ENCODE measurements at places on chromosomes 12 and 14.

- DNase-seq: no peak
Measured at GRCh38 chr14:67317822-67318221, 41.8 kb downstream of the ATP6V1D start.

GRCh38 chr14:98946940-98947339 lies 325.1 kb downstream of the BCL11B start:
- no peak for DNase-seq

DNA sequence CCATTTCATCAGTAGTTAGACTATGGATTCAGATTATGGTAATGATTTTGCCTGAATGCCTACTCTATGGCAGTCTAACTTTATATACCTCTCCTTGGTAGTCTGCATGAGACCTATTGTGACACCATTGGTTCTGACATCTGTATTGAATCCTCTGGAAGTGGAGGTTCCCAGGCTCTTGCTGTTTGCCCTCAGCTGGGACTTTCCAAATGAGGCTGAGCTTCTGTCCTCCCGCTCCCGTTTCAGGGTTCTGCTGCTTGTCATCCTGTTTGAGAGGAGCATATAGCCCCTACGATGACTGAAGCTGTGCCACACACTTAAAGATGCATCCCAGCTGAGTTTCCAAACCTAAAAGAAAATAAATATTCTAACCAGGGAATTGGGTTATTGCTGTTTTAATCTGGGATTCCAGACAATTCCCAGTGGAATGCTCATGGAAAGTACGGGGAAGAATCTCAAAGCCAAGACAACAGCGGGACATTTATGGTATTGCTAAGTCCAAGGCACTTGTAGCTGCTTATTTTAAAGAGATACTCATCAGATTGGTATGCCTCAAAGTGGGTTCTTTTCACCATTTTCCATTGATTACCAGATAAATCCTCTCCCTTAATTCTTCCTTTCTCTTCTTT lies 105.9 kb downstream of the ETV6 start:
- no peak for DNase-seq

DNA sequence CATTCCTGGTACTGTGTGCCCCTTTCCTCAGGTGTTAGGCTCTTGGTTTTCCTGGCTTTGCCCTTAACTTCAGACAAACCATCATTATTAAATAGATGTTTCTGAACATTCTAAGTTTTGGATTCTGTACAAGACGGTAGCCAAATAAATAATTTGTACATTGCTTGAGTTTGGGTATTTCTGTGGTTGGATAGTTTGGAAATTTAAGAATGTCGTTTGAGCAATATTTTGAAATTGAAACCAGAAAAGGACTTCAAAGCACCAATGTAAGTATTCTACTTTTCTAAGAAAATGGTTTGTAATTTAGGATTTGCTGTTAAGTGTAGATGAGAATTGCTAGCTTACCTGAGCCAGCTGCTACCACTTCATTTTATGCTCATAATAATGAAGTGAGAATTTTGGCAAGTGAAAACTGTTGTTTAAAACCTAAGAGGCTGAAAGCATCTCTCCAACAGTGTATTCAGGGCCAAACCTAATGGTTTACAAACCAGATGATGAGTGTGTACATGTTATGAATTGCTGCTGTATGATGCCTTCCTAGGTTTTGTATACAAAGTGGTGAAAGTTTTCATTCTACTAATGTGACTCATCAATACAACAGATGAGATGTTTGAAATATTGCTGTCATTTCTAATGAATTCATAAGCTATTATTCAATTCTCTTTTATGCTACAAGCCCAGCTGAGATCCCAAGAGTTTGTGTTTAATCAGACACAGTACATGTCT lies 181.5 kb upstream of the PRKD1 start:
- no peak for DNase-seq

DNA sequence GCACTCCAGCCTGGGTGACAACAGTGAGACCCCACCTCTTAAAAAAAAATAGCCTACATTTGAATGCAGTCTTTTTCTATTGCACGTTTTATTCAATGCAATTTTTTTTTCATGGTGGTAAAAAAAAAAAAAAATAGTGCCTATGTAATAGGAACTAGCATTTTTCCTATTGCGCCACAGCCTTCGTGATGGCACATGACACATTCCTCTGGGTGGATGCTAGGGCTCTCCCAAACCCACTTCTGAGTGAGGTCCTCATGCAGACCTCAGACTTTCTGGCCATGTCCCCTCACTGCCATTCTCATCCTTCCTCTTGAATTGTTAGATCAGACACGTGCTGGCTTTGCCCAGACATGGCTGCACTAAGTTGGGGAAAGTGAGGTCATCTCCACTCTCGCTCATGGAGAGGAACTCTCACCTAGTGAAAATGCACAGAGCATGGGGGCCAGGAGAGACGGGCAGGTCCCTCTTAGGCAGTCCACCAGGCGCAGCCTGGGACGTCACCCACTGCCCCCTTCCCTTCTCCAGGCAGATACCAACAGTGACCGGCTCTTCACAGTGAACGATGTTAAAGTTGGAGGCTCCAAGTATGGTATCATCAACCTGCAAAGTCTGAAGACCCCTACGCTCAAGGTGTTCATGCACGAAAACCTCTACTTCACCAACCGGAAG lies 19.2 kb downstream of the DCAF4 start:
- DNase-seq: no peak

GRCh38 chr12:51752234-51752889 lies 96.2 kb downstream of the FIGNL2 start:
- DNase-seq: no peak

GRCh38 chr14:33229269-33229929 lies 290.7 kb downstream of the NPAS3 start:
- no peak for DNase-seq

DNA sequence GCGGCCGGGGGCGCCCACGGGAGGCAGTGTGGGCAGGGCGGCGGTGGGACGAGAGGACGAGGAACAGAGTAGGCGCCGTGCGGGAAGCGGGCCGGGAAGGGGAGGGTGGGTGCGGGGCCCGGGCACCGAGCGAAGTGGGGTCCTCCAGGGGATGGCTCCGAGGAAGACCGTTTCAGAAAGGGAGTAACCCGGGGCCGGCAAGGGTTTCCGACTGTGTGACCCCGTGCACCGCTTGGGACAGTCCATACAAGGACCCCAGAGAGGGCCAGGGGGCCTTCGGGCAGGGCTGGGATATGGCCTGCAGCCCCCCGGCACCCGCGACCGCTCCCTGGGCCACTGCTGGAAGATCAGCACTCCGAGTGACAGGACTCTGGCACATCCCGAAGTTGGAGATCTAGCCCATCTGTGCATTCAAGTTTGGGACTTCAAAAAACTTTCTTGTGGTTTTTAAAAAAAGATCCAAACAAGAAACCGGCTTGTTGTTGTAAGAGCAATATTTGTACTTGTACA lies 448 bp downstream of the TSPAN9 start:
- DNase-seq: no peak

DNA sequence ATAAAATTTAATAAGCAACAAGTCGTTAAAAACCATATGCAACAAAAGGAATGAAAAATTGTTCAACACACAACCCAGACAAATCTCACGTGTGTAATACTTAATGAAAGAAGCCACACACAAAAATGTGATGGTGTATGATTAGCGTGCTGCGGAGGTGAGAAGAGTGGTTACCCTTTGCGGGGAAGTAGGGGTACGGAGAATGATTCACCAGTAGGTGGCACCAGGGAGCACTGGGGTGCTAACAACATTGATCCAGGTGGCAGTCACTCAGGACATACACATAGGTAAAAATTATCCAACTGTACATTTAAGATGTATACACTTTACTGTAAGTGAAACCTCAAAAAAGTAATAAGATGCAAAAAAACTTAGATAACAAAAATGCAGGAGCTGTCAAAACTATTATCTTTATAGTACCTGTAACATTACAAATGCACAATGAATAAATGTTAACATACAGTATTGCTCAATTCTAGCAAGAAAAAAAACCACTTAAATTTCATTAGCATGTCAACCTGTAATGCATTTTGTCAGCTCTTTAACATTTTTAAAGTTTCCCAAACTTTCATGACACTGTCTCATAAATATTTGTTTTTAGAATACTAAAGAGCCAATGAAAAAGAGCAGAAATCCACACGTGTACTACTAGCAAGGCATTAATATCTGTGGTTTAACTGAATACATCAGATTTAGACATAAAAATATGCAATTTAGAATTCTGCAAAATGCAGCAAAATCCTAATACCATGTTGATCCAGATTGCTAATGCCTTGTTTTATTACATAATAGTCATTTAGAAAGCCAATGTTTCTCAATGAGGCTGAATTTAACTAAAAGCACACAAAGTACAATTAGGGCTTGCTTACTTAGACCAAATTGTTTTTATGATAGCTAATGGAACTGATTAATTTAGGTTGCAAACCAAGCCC lies 46.7 kb downstream of the TMCC3 start:
- no peak for DNase-seq

DNA sequence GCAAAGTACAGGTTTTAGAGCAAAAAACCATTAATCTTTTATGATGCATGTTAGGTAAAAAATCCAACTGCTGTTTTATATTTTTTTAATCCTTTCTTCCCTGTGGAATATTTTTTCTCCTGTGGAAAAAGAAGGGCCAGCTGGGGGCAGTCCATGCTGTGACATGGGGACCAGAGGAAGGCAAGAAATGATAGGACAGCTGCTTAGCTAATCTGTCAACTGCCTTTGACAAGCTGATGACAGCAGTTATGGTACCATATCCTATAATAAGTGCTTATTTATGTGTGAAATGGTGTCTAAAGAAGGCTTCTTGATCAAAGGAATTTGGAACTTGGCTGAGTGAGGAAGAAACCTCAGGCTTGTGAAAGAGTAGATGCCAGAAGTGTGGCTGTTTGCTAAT lies 452.4 kb upstream of the NOVA1 start:
- no peak for DNase-seq

GRCh38 chr12:62078020-62078419 lies 182.2 kb upstream of the USP15 start:
- DNase-seq: no peak
